ENCODE measurements at places on chromosomes 2 and 18. TPM values are rescaled to one million over a fixed set of nuclear protein-coding genes. Genes with fewer than 3 reads are reported as not detected.
A peak's percentile ranks its signal among the peaks of the same experiment; 100 is the strongest.

GRCh38 chr18:9926223-9926894 is 12.5 kb downstream of the VAPA start:
- no peak for DNase-seq
- no peaks in the 10 kb centered on the region for H3K27me3 ChIP-seq
- H3K4me1 ChIP-seq, result peaks cover 60% of the 10 kb centered on the region
- peak overlapping the region; percentile 60 for H3K27ac ChIP-seq

The EGR4 gene
- not detected for total RNA-seq

The C2orf66 gene
- not detected for total RNA-seq

- H3K4me3 ChIP-seq, result peak overlapping the region; percentile 20
- H3K27ac ChIP-seq, result peak overlapping the region; percentile 78
- no peaks in the 10 kb centered on the region for H3K36me3 ChIP-seq
- no peak for DNase-seq
- no peaks in the 10 kb centered on the region for H3K27me3 ChIP-seq
These were observed 4.1 kb downstream of the MYO1B start for GRCh38 chr2:191249156-191249813.

The SPP2 gene
- not detected for total RNA-seq

- H3K27me3 ChIP-seq, result peaks cover 46% of the 10 kb centered on the region
- no peak overlapping the region for H3K4me3 ChIP-seq
- H3K4me1 ChIP-seq, result no peaks in the 10 kb centered on the region
- no peaks in the 10 kb centered on the region for H3K36me3 ChIP-seq
These were observed 101.6 kb upstream of the FAM136A start for GRCh38 chr2:70403267-70404053.

DNA sequence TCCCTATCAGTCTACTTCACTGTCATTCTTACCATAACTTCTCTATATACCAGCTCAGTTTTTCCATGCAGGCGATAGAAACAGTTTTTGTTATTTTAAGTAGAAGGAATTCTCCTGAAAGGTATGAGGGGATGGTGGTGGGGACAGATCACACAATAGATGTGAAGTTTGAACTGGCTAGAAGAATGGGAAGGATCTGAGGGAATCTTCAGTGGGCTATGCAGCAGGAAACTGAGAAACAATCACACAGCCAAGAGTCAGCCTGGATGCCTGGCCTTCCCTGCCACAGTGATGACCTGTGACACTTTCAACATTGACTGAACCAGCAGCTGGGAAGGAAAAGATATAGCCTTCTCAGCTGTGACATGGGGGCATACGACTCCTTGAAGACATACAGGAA is 329.1 kb upstream of the GULP1 start:
- no peaks in the 10 kb centered on the region for H3K36me3 ChIP-seq
- peaks cover 9% of the 10 kb centered on the region for H3K4me1 ChIP-seq
- no peak for DNase-seq
- H3K27ac ChIP-seq, result no peak overlapping the region

GRCh38 chr2:185618625-185619024 is 120.0 kb upstream of the FSIP2 start:
- DNase-seq, result peak; percentile 34
- H3K27ac ChIP-seq, result peak overlapping the region; percentile 22
- no peaks in the 10 kb centered on the region for H3K27me3 ChIP-seq

The PDE11A gene
- total RNA-seq, result 2.4 TPM

- no peaks in the 10 kb centered on the region for H3K4me1 ChIP-seq
- H3K4me3 ChIP-seq, result no peak overlapping the region
- peaks cover 5% of the 10 kb centered on the region for H3K27me3 ChIP-seq
- H3K27ac ChIP-seq, result no peak overlapping the region
- no peak for DNase-seq
- no peaks in the 10 kb centered on the region for H3K36me3 ChIP-seq
These were observed 238.0 kb upstream of the SALL3 start for GRCh38 chr18:78741381-78742217.

DNA sequence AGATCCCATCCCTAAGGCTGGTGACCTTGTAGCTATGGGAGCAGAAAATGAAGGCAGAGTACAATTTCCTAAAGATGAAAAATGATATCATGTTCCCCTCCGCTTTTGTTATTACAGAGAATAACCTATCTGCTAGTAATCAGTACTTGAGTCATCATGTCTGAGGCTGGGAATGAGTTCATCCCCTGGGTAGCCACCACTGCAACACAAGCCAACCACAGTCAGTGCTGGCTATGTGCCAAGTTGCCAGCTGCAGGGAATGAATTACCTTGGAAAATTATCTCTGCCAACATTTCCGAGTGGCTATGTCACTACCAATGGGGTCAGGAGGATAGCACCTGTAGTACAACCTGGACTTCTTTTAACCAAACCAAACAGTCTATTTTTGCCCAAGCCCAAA is 1094.7 kb upstream of the DDX18 start:
- H3K27me3 ChIP-seq, result peaks cover 4% of the 10 kb centered on the region
- no peak overlapping the region for H3K27ac ChIP-seq
- no peak overlapping the region for H3K4me3 ChIP-seq
- no peak for DNase-seq
- peaks cover 23% of the 10 kb centered on the region for H3K4me1 ChIP-seq
- no peaks in the 10 kb centered on the region for H3K36me3 ChIP-seq

DNA sequence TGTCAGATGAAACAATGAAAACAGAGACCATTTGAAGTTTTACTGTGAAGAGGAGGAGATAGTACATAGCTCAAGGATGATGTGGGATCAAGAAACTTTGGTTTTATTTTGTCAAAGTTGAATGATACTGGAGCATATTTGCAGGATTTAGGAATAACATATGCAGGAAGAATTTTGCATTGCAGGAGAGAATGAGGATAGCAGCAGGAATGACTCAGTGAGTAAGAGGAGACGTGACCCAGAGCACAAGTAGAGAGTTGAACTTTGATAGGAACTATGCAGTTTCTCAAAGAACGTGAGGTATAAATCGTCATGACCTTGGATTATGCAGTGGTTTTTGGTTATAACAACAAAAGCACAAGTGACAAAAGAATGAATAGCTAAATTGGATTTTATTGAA is 47.7 kb downstream of the MAPRE2 start:
- no peak for DNase-seq
- no peak overlapping the region for H3K4me3 ChIP-seq
- peak overlapping the region; percentile 13 for H3K27ac ChIP-seq
- H3K36me3 ChIP-seq, result no peaks in the 10 kb centered on the region
- H3K27me3 ChIP-seq, result no peaks in the 10 kb centered on the region

The TRIM43 gene
- not detected for total RNA-seq

- H3K27ac ChIP-seq, result no peak overlapping the region
- H3K27me3 ChIP-seq, result no peaks in the 10 kb centered on the region
- no peak for DNase-seq
These were observed 166.9 kb downstream of the ARHGAP15 start for GRCh38 chr2:143296089-143296488.

- peaks cover 16% of the 10 kb centered on the region for H3K4me1 ChIP-seq
- H3K27me3 ChIP-seq, result peaks cover 84% of the 10 kb centered on the region
- no peak for DNase-seq
- H3K27ac ChIP-seq, result no peak overlapping the region
- peaks cover 12% of the 10 kb centered on the region for H3K36me3 ChIP-seq
These were observed 7.1 kb downstream of the HOXD8 start for GRCh38 chr2:176136374-176137251.

DNA sequence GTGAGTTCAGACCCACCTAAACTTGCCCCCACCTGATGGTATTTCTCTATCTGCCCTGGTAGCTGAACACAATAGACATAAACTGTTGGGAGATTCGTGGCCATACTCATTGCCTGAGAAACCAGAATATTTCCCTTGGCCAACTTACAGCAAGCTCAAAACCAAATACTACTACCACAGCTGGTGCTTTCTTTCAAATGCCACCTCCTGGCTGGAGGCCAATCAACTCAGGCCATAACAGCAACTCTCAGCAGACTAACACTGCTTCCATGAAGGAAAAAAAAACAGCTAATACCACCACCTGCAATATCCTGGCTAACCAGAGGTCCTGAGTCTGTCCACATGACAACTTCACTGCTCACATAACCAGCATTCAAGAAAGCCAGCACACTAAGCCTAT is 373.1 kb downstream of the CMPK2 start:
- no peak overlapping the region for H3K4me3 ChIP-seq
- H3K36me3 ChIP-seq, result no peaks in the 10 kb centered on the region
- DNase-seq, result no peak
- H3K4me1 ChIP-seq, result peaks cover 27% of the 10 kb centered on the region

DNA sequence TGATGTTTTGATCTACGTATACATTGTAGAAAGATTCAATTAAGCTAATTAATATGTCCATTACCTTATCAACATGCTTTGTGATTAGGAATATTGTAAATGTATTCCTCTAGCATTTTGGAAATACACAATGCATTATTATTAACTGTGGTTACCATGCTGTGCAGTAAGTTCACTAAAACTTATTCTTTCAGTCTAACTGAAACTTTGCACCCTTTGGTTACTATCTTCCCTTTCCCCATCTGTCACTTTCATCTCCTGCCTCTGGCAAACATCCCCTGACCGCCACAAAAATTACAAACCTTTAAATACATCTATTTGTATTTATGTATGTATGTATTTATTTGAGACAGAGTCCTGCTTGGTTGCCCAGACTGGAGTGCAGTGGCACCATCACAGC is 388.0 kb downstream of the NYAP2 start:
- H3K36me3 ChIP-seq, result no peaks in the 10 kb centered on the region
- no peaks in the 10 kb centered on the region for H3K27me3 ChIP-seq
- H3K27ac ChIP-seq, result no peak overlapping the region
- no peak for DNase-seq
- no peak overlapping the region for H3K4me3 ChIP-seq

The CTAGE1 gene
- 0.12 TPM for total RNA-seq

The C2orf92 gene
- total RNA-seq, result 10.0 TPM

Data from chondrocyte (in vitro differentiated cells).